AG10803 (cell line): ENCODE measurements at places on chromosomes 5 and 9.

DNA sequence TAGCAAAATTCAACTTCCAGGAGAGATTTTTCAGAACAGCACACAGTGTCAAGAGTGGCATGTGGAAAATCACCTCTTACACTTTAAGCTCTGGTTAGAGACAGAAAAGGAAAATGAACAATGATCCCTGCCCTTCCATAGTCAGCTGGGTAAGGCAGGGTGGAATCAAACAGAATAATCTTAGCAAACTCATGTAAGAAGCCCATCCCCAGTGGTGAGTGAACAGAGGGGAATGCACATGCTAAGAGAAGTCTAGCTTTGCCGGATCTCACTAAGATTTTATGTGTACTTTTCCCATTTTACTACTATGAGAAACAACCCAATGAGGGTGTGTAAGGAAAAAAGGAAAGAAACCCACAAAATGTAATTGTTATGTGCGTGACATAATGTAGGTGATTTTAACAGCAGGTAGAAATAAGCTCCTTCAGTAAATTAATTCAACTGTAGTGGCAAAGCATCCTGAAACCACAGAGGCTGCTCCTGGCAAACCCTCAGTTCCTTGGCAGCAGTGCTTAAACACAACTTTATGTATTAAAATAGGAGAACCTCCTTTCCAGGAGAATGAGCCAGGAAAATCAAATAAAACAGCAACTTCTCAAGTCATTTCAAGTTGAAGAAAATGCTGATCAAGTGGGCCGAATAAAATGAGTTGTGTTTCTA, 366.0 kb upstream of the TRPC7 start:
- DNase-seq, result no peak

GRCh38 chr5:110105692-110106091, 416.0 kb downstream of the MAN2A1 start:
- peak; percentile 55 for DNase-seq

DNA sequence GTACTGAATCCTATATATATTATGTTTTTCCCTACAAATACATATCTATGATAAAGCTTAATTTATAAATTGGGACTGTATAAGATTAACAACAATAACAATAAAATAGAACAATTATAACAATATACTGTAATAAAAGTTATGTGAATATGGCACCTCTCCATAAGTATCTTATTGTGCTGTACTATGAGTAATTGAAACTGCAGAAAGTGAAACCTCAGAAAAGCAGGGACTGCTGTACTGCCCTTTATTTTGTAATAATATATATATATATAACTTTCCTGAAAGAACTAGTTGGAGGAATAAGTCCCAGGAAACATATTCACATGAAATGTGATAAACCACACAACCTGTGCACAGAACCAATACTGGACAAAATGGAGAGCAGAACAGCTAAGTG, 77.3 kb downstream of the PAM start:
- DNase-seq, result no peak

DNA sequence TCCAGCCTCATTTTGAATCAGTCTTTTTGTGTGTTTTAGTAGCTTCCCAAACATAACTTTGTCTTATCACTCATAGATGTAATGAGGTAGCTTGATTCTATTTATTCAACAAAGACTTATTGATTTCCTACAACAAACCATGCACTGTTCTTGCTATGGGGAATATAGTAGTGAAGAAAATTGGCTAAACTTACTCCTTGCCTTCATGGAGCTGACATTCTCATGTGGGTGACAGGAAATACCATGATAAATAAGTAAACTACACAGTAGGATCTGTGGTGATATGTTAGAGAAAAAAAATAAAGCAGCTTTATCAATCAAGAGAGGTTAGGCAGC, 255.7 kb upstream of the TNC start:
- no peak for DNase-seq

GRCh38 chr5:94910721-94911120, 292.3 kb downstream of the SLF1 start:
- no peak for DNase-seq

- no peak for DNase-seq
Measured at GRCh38 chr5:128192368-128192767, 108.8 kb downstream of the SLC12A2 start.

- DNase-seq, result no peak
Measured at GRCh38 chr9:71058660-71059059, 62.8 kb downstream of the TRPM3 start.

- DNase-seq, result no peak
Measured at GRCh38 chr5:127599320-127599719, 49.6 kb upstream of the CTXN3 start.

- DNase-seq, result no peak
Measured at GRCh38 chr9:127539982-127540663, 72.0 kb upstream of the STXBP1 start.

GRCh38 chr9:137228506-137228967, 1.2 kb downstream of the RNF224 start:
- DNase-seq, result no peak

DNA sequence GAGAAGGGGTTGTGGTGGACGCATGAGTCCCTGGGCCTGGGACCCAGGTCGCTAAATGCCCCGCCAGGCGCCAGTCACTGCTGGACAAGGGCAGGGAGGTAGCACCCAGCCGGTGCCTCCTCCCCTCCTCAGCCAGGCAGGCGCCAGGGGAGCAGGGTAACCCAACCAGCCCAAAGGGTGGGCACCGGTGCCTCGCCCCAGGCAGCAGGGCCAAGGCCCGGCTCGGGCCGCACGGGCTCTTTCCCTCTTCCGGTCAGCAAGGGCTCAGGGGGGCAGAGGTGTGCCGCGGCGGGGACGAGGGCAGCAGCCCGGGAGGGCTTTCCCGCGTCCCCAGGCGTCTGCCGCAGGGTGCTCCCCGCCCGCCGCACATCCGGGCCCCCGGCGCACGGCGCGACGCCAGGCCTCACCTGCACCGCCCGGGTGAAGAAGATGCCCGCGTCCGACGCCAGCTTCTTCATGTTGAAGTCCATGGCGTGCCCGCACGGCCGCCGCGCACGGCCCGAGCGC, 393 bp downstream of the SH3GLB2 start:
- peak; percentile 20 for DNase-seq

DNA sequence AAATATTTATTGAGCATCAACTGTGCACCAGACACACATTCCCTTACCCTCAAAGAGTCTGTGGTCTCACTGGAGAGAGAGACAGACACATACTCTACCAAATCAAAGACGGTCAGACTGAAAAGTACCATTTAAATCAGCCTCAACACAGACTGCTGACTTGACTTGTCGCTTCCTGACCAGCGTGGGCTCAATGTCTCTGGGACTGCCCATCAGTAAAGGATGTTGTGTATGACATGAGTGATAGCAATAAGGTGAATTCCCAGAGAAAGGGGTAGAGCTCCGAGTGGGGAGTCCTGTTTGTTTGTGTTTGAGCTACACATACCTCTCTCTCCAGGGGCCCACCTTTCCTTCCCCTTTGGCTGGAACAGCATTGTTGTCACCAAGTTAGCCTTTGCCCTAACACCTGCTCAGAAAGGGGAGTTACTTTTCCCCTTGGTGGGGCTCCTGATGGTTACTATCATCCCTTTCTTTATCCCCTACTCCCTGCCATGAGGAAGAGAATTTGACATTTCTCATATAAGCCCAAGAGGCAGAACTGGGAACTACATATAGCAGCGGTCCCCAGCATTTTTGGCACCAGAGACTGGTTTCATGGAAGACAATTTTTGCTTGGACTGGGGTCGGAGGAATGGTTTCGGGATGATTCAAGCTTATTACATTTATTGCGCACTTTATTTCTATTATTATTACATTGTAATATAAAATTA, 33.9 kb downstream of the NR4A3 start:
- no peak for DNase-seq

DNA sequence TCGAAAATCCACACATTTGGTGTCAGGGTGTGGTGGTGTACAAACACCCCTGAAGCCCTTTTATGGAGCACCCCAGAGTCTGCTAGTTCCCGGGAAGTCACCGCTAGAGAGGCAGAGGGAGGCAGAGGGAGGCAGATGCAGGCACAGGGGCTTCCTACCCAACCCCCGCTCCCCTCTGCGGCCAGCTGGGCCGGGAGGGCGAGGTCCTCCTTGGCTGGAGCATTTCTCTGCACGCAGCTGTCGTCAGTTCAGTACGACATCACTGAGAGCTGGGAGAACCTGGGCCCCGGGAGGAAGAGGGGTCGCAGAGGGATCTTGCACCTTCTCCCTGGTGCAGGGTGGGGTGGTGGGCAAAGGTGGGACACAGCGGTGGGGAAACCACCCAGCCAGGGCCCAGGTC, 15.8 kb upstream of the UBAC1 start:
- no peak for DNase-seq

- DNase-seq, result no peak
Measured at GRCh38 chr5:6358434-6358820, 19.9 kb downstream of the MED10 start.

- DNase-seq, result peak; percentile 78
Measured at GRCh38 chr9:109600142-109600541, 102.0 kb upstream of the PTPN3 start.

DNA sequence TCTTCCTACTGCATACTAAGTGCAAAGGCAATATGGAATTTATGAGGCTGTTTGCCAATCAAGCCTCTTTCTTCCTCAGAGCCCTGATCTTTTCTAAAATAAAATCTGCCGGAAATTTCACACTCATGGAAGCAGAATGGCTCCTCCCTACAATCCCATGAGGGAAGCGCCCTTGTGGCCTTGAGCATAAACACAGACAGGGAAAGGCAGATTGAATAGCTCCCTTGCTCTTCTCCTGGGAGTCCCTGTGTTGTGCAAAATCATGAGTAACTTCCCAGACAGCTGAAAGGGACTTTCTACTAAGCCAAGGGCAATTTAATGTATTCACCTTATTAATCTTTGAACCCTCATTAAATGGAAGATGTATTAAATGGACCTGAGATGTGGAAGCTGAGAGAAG, 226.1 kb upstream of the PIK3R1 start:
- DNase-seq, result peak; percentile 49

DNA sequence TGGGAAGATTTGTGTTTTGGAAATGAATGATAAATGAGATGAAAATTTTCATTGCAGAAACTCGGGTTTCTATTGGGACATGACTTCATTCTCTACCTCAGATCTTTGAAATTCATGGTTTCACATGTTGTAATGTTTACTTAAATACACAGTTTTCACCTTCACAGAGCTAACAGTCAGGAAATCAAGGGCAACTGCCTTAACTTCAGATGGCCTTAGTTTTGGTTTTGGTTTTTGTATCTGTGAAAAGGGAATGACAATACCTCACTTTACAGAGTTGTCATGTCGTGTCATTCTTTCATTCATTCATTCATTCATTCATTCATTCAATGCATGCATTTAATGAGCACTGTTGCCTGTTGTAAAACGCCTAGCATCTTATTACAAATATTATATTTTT, 41.9 kb downstream of the NIM1K start:
- DNase-seq, result no peak

GRCh38 chr5:168304349-168304748, 12.9 kb downstream of the WWC1 start:
- DNase-seq, result no peak

- DNase-seq, result no peak
Measured at GRCh38 chr5:54765165-54766028, 220.0 kb downstream of the ESM1 start.

GRCh38 chr9:86350006-86350760, 4.0 kb downstream of the TUT7 start:
- DNase-seq, result no peak

DNA sequence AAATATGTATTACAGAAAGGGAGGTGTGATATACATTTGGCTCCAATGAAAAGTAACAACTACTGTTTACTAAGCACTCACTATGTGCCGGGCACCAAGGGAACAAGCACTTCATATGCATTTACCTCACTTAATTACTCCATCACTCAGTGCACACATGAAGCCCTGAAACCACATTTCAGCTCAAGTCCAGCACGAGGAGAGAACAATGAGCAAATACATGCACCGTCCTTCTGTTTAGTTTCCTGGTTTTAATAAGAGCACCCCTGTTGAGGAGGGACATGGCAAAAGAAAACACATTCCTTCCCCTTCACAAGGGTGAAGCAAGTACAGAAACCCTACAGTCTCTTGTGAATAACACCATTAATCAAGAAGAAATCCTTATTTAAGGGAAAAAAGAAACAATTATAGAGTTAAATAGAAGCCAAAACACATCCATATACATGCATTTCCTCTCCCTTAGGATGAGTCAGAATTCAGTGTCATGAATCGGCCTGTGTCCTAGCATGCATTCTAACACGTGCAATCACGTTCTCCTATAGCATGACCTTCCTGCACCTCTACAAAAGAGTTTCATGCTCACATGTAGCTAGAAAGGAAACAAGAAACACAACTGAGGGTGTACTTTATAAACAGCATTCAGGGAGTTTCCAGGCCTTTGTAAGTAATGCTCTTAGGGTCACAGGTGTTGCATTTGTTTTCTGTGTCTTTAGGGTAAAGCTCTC, 411.6 kb downstream of the BNC2 start:
- no peak for DNase-seq

DNA sequence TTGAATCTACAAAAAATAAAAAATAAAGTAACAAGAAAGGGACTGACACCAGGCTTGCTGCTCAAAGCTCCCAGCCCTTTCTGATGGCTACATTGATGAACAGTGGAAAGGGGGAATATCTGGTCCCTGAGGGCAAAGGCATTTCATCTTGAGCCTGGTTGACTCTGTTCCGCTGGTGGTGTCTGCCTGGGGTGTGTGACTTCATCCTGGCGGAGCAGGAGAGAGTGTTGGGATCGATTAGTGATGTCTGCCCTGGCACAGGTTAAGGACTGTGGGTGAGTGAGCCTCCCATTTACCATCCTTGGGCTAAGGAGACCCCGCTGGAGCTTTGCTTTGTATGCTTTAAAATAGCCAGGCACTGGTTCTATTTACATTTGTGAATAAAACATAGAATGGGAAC, 56.9 kb upstream of the ASS1 start:
- DNase-seq, result no peak

DNA sequence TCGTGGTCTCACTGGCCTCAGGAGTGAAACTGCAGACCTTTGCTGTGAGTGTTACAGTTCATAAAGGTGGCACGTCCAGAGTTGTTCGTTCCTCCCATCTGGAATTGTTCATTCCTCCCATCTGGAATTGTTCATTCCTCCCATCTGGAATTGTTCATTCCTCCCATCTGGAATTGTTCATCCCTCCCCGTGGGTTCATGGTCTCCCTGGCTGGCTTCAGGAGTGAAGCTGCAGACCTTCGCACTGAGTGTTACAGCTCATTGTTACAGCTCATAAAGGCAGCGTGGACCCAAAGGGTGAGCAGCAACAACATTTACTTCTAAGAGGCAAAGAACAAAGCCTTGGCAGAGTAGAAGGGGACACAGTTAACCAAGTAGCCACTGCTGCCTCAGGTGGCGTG, 69.1 kb downstream of the GCNT1 start:
- peak; percentile 80 for DNase-seq

- no peak for DNase-seq
Measured at GRCh38 chr5:27011274-27011673, 27.1 kb downstream of the CDH9 start.
